ENCODE measurements at places on chromosomes 3 and 15.

GRCh38 chr15:67179411-67179995, 75.0 kb downstream of the AAGAB start:
- no peak for DNase-seq

GRCh38 chr3:64783200-64783599, 95.4 kb upstream of the ADAMTS9 start:
- DNase-seq: no peak

DNA sequence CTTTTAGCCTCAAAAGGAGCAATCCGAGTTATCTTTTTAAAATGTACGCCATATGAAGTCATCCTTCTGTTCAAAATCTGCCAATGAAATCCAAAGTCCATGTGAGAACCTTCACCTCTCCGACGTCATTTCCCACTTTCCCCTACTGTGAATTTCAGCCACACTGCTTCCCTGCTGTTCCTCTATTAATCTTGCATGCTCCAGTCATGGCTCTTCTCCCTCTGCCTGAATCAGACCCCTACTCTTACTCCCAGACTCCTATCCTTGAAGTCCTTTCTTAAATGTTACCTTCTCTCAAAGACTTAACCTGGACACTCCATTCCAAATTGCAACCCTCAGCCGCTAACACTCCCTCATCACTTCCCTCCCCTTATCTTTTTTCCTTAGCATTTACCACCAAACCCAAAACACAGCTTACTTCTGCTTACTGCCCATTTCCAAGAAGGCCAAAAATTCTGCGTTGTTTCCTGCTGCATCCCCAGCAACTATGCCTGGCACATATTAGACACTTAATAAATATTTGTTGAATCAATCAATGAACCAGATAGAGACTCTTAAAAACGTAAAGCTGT, 1.2 kb downstream of the NKIRAS1 start:
- DNase-seq: no peak

DNA sequence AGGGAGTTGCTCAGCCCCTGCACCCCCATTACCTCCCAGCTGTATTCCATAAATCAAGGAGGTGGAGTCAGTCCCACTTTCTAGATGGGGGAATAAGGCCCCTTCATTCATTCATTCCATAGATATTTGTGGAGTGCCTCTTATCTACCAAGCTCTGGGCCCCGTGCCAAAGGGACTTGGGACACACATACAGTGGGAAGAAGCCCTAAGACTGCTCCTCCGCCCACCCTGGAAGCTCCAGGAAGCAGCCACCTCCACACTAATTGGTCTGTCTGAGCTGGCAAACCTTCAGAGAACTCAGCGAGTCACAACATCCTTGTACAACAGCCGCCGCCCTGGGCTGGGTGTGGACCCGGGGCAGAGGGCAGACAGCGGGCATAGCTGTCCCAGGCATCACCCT, 6.4 kb downstream of the STRA6 start:
- DNase-seq: no peak

- no peak for DNase-seq
These were observed 930 bp downstream of the FBXW12 start for GRCh38 chr3:48372862-48373435.

DNA sequence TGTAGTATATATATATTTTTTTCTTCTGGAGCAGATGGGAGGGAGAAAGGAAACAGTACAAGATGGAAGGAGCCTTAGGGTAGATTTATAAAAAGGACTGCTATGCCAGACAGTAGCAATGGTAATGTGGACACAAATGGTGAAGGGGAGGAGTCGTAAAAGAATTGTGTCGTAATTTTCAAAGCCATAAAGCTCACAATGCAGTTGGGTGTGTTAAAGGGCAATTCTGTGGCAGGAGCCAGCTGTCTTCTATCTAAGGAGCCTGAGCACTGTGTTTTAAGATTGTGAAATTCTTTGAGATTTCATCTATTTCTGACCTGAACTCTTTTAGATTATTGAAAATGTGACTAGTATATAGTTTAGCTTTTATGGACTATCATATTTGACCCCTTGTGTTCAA, 58.9 kb downstream of the CNOT10 start:
- DNase-seq: no peak

All from activated T-helper 1 cell treated with Interleukin-2 at 50 U/mL for 16 hours (primary cell).